GM12864 (cell line): ENCODE measurements at places on chromosomes 3 and 15.
A peak's percentile ranks its signal among the peaks of the same experiment; 100 is the strongest.

DNA sequence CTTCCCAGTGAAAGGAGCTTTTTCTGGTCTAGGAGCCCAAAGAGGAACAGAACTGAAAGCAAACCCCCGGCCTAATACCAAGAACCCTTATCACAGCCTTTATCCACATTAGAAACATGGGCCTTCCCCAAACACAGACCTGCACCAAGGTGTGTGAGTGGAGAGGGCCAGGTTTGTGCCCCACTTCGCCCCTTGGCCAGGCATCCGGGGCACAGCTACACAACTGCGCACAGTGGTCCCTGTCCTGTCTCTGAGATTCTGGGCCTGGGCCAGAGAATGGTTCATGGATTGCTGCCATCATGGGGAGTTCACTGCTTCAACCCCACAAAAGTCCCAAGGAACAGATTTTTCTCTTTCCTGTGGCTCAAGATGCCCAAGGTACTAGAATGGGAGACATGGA, 125.5 kb upstream of the ABHD17C start:
- DNase-seq, result no peak

GRCh38 chr3:50620820-50621219, 3.9 kb downstream of the MAPKAPK3 start:
- no peak for DNase-seq

DNA sequence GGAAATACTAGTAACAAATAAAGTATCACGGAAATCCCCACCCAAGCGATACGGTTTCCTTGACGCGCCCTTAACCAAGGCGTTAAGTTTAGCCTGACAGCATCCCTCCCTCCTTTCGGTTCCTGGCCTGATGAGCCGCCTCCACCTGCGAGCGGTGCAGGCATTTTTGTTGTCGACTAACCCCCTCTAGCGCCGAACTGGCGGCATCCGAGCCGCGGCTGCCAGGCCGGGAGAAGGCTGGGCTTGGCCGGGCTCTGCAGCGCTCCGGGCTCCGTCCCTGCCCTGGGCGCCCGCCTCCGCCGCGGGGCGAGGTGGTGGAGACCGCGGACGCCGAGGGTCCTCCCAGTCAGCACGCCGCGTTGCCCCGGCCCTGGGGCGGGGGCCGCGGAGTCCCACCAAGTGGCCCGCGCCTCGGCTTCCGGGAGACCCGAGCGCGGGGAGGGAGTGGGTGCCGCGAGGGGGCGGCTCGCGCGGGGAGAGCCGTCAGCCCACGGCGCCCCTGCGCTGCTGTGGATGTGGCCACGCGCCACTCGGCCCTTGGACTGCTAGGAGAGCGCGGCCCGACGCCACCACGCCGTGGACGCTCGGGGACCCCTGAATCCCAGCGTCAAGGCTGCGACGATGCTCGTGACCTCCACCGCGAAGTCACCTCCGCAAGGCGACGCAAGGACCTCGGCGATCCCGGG, 1.1 kb upstream of the EPHA6 start:
- DNase-seq, result peak; percentile 41

- no peak for DNase-seq
Observed at GRCh38 chr3:72510247-72510646, 338.0 kb downstream of the SHQ1 start.

GRCh38 chr3:140288595-140288994, 353.6 kb downstream of the CLSTN2 start:
- no peak for DNase-seq

GRCh38 chr3:155308831-155309230, 15.3 kb upstream of the STRIT1 start:
- DNase-seq, result no peak

DNA sequence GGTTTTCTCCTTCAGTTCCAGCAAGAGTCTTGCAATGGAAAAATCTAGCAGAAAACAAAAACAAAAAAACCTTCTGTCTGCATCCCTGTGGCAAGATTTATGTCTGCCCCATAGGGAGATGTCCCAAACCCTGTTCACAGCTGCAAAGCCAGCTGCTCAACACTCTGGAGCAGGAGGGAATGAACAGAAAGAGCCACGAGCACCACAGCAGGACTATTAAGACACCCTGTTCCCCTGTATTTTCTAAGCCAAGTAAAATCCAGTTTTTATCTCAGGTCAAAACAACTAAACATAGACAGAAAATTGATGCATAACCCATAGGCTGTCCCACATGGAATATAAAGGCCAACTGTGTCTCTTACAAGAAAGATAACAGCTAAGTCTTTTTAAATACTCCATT, 357.9 kb downstream of the LSAMP start:
- no peak for DNase-seq

DNA sequence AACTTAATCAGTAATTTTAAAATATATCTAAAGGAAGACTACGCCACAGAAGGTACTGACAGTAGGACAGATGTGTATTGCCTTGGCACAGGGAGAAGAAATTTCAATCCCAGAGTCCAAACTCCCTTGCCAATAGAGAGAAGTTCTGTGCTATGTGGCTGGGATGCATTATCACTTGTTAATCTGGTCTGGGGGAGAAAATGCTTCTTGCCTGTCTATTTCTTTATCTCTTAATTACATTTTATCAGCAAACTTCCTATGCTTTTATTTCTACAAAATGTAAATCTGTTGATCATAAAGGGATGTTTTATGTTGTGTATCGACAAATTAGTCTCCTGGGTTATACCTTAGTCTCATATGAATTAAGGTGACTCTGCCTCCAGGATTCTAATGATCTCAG, 21.7 kb downstream of the RBMS3 start:
- DNase-seq, result no peak

GRCh38 chr3:123629747-123630047, 44.8 kb upstream of the HACD2 start:
- DNase-seq, result no peak

- no peak for DNase-seq
Observed at GRCh38 chr3:65983100-65983499, 55.6 kb downstream of the MAGI1 start.

GRCh38 chr3:138328341-138328740, 1.3 kb downstream of the NME9 start:
- no peak for DNase-seq

GRCh38 chr3:65595222-65596028, 443.3 kb downstream of the MAGI1 start:
- no peak for DNase-seq

DNA sequence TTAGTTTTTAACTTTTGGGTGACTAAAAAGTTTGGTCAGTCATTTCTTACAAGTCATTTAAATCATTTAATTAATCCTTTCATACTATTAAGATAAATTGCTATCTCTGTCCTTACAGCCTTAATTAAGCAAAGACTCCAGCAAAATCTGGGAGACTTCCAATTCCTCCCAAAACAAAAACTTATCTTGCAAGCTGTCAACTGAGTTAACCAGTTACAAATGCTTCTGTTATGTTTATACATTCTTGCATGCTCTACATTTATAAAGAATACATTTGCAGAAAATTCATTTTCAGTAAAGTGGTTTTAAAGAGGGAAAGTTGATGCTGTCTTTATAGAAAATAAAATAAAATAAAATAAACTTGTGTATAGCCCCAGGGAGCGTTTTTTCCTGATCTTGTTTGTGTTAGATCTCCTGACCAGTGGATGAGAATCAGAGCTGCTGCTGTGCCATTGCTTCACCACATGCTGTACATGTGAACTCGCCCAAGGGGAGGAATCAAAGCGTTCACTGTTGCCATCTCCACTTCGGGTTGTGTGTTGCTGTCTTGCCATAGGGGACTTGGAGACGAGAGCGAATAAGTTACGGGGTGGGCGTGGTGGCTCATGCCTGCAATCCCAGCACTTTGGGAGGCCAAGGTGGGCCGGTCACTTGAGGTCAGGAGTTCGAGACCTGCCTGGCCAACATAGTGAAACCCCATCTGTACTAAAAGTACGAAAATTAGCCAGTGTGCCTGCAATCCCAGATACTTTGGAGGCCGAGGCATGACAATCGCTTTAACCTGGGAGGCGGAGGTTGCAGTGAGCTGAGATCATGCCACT, 5.5 kb downstream of the CCR4 start:
- DNase-seq, result no peak

DNA sequence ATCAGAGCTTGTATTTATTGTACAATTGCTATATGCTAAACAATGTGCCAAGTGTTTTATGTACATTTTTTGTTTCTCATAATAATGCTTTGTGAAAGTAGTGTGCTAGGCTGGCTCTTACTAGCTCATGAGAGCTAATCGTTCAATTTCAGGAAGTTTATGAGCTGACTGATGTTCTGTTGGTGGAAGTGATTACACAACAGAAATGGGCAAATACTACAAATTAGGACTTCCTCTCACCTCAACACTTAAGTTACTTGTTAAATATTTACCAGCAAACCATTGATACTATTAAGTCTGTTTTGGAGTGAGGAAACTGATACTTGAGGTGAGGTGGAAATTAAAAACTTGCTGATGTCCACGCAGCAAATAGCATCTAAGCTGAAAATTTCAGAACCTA, 32.3 kb downstream of the SLC9C1 start:
- no peak for DNase-seq

DNA sequence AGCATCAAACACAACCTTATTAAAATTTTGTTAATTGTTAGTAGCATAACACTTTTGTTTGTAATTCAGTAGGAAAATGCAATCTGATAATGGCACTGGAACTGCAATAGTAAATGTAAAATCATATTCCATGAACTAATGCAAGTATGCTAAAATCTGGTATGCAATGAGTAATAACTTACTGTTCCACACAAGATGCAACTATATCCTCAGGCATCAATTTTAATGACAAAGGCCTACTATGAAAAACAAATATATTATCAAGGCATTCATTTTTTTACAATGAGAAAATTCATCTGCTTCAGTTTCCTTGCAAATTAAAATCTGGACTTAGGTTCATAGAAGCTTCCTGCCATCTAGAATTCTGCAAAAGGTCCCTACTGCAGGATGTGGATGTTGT, 1.4 kb upstream of the NSMCE3 start:
- no peak for DNase-seq

GRCh38 chr3:36192901-36193300, 187.4 kb upstream of the STAC start:
- DNase-seq, result no peak

- no peak for DNase-seq
Observed at GRCh38 chr3:74200952-74201351, 413.5 kb downstream of the CNTN3 start.

DNA sequence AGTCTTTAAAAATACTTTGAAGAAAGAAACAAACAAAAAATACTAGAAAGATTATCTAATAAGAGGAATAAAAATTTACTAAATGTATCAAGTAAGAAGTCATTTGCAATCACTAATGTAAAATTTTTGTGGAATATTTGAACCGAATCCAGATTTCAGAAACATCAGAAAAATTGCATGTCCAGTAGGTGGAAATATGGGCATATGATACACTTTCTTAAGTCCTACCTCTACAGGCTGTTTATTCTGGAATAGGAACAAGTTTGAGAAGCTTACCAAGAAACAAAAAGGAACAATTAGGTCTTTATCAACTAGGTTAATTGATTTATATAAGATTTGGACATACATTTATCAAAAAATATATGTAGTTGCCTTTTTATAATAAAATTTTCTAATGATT, 292.9 kb upstream of the ROBO1 start:
- no peak for DNase-seq

- no peak for DNase-seq
Observed at GRCh38 chr3:113495035-113495434, 19.9 kb downstream of the SPICE1 start.

DNA sequence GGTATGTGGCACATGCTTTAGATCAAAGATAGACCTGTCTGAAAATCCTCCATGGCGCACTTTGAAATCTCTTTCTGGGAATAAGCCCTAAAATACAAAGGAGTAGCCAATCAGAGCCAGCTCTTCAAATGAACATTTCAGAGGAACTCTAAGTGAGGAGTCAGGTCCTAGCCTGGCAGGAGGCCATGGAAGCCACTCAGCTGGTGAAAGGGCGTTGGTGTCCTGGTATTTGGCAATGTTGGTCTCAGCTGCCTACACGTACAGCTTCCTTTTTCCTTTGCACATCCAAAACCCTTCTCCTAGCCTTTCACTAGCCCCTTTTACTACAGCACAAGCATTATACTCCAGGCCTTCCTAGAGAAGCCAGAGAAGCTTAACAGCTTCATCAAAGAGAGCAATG, 5.5 kb downstream of the WDR73 start:
- DNase-seq, result no peak

DNA sequence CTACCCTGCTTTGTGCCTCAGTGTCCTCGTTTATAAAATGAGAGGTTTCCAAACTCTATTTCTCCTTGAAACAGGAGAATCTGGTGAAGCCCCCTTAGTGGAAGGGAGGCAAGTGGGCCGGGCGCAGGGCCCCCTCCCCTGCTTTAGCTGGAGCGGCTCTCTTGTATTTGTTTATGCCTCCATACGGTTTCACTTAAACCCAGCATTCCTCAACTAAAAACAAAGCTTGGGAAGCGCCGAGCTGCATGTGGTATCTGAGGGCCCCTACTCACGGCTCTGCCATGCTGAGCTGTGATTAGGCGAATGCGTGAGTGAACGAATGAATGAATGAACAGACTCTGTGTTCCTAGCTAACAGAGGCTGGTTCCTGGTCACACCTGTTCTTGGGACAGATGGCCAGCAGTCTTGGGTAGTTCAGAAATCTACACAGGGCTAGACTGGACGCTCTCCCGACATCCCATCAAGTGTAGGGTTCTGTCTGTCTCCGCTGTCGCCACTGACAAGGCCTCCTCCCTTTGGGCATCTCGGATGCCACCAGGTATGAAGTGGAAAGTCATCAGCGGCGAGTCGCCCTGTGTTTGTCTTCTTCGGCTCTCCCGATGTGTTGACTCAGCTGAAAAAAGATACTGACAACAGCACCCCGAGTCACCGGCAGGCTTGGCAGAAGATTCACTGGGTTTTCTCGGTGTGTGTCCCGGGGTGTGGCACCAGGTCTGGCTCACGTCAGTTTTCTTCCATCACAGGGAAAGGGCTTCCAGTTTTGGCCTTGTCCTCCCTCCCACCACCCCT, 42.4 kb upstream of the VPS8 start:
- DNase-seq, result no peak

DNA sequence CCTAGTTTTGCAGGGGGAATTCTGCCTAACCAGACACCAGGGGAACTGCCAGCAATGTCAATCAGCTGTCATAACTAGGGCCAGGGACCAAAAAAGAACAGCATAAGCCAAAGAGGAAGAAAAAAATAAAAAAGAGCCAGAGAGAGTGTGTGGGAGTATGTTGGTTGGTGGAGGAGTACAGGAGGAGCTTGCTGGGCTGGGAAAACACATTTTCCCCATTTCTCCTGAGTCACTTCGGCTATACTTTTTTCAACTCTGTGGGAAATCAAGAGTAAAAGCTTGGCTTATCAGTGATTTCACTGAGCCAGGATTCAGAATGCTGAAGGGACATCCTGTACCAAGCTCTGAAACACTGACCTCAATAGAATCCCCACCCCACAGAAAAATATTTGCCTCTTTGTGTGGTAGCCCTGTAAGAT, 144.7 kb upstream of the DPH6 start:
- no peak for DNase-seq

- DNase-seq, result no peak
Observed at GRCh38 chr3:145704020-145704419, 457.0 kb downstream of the PLOD2 start.
